ENCODE measurements at places on chromosomes 3 and 15.

DNA sequence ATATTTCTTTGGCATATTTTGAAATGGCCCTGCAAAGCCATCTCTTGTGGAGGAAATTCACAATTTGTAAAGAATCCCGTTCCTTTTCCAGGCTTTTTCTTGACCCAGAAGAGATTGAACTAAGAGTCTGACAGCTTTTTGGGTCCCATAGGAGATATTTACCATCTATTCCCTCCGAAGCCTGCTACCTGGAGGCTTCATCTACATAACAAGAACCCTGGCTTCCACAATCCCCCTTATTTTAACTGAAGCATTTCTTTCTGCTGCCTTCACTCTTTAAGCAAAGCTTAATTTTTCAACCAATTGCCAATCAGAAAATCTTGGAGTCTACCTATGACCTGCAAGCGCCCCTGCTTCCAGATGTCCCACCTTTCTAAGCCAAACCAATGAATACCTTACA, 248.1 kb upstream of the GADL1 start:
- no peak for DNase-seq

DNA sequence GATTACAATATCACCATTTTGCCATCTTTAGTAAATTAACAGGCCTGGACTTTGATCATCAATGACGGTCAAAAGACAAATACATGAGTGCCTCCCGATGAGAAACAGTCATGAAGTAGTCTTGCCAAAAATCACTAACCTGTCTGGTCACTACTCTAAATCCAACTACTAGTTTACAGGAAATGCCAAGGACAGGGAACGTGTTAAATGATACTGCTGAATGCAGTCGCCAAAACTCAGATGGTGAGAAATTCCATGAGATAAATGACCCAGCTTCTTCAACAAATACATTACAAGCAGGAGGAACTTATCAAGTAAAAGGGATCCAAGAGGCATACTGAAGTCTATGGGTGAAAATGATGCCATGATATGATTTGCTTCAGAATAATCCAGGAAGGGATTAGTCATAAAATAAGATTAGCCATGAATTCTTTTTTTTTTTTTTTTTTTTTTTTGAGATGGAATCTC, 35.8 kb upstream of the ATP13A3 start:
- DNase-seq: no peak

GRCh38 chr3:170429050-170429449, 10.4 kb downstream of the CLDN11 start:
- no peak for DNase-seq

- no peak for DNase-seq
These were observed 90.4 kb downstream of the BDH1 start for GRCh38 chr3:197465197-197465995.

DNA sequence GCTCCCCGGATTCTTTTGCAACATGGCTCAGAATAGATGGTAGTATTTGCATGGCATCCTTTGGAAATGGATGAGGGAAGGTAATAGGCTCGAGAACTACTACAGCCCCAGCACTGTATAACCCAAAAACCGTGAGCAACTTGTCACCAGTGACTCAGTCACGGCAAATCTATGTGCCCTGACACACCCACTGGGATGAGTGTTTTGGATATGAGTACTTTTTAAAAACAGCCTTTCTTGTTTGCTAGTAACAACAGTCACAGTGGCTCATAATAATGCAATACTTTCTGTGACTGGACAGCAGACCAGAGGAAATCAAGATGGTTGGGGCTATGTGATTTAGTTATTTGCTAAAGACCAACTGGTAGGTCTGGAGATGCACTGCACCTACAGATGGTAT, 299.6 kb downstream of the ULK4 start:
- no peak for DNase-seq

DNA sequence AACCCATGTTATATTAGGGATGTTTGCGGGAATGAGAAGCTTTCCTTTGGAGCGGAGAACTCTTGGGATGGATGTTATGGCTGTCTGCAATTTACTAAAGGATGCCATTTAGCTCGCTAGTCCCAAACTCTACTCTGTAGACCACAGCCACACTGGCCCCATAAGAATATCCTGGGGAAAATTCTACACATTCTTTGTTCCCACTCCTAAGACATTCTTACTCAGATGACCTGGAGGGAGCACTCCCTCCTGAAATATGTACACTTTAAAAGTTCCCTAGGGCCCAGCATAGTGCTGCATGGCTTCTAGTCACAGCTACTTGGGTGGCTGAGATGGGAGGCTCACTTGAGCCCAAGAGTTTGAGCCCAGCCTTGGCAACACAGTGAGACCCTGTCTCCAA, 288.7 kb upstream of the RORA start:
- no peak for DNase-seq

DNA sequence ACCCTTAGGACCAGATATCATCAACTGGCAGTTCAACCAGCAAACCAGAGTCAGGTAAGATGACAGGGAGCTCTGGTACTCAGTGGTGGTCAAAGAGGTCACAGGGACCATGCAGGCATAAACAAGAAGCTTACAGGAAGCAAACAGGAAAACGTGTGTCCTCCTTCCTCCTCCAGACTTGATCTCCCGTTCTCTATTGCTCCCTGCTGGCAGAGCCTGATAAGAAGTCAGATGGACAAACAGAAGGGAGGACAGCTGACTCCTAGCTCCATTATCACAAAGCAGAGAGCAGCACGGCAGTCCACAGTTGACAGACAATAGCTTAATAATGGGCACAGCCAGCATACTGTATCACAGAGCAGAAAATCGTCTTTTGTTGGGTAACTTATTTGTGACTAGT, 156.5 kb upstream of the SLC2A2 start:
- DNase-seq: no peak
